RWPE2 (cell line): ENCODE measurements at places on chromosomes 1 and 21.

GRCh38 chr1:16026723-16027484 lies 5.1 kb downstream of the CLCNKA start:
- no peak overlapping the region for H3K27ac ChIP-seq
- no peaks in the 10 kb centered on the region for H3K36me3 ChIP-seq
- no peak for DNase-seq
- H3K4me1 ChIP-seq = no peaks in the 10 kb centered on the region

DNA sequence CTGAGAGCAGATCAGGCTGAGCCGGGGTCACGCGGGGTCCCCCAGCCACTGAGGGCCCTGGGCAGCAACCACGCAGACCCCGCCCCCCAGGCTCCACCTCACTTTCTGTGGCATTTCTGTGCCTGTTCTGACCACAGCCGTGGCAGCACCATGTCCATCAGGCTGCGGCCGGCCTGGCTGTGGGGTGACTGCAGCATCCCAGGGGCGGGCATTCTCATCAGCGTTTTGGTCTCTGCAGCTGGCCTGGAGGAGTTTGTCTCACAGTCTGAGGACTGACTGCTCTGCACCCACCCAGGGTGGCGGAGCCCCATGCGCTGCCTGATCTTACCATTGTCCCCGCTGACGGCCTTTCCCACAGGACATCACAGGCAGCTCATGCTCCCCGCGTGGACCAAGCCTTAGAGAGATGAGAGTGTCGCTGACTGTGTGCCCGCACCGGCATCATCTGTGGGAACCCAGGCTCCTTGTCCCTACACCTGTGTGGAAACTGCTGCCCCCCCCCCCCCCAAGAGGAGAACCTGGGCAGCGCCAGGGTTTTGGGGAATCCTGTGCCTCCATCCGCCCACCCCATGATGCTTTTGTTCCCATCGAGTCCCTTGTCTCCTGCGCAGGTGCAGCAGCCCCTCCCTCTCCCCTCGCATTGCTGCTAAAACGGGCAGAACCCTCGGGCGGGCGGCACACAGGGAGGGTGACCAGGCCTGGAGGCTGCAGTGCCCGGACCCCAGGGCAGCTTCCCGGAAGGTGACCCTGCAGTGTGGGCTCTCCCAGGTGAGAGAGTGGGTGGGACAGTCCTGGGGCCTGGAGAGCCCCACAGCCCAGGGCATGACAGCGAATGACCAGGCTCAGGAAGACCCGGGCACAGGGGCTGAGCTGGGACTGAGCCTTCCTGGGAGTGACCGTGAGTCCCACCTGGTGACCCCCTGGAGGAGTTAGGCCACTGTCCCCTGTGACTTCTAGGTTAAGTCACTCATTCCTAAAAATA lies 1.8 kb downstream of the KRTAP10-1 start:
- no peaks in the 10 kb centered on the region for H3K36me3 ChIP-seq
- DNase-seq = no peak
- no peaks in the 10 kb centered on the region for H3K27me3 ChIP-seq
- no peak overlapping the region for H3K4me3 ChIP-seq

GRCh38 chr1:173560285-173560880 lies 42.5 kb downstream of the SLC9C2 start:
- H3K4me3 ChIP-seq = no peak overlapping the region
- H3K27ac ChIP-seq = no peak overlapping the region
- peaks cover 6% of the 10 kb centered on the region for H3K4me1 ChIP-seq
- H3K27me3 ChIP-seq = no peaks in the 10 kb centered on the region
- DNase-seq = no peak
- no peaks in the 10 kb centered on the region for H3K36me3 ChIP-seq

GRCh38 chr1:101112051-101112780 lies 86.6 kb upstream of the DPH5 start:
- H3K27ac ChIP-seq = no peak overlapping the region
- H3K36me3 ChIP-seq = no peaks in the 10 kb centered on the region
- no peaks in the 10 kb centered on the region for H3K4me1 ChIP-seq
- H3K27me3 ChIP-seq = no peaks in the 10 kb centered on the region

DNA sequence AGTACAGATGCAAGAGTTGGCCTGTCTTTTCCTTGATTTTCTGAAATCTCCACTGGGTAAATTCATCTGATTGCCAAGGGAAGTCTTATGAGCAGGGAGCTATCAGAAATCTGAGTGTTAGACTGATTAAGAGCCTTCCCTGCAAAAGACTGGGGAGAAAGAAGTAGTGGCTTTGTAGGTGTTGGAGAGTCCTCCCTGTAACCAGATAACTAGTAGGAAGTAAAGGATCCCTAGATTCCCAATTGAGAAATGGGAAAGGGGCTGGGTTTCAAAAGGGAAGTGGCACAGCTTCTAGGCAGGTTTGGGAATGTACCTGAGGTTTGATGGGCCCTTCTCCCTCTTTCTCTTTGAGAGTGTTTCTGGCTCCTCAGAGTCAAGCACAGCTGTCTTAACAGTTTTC lies 2.1 kb downstream of the TLCD4 start:
- H3K36me3 ChIP-seq = no peaks in the 10 kb centered on the region
- H3K27ac ChIP-seq = no peak overlapping the region
- H3K27me3 ChIP-seq = peaks cover 9% of the 10 kb centered on the region
- no peak overlapping the region for H3K4me3 ChIP-seq

DNA sequence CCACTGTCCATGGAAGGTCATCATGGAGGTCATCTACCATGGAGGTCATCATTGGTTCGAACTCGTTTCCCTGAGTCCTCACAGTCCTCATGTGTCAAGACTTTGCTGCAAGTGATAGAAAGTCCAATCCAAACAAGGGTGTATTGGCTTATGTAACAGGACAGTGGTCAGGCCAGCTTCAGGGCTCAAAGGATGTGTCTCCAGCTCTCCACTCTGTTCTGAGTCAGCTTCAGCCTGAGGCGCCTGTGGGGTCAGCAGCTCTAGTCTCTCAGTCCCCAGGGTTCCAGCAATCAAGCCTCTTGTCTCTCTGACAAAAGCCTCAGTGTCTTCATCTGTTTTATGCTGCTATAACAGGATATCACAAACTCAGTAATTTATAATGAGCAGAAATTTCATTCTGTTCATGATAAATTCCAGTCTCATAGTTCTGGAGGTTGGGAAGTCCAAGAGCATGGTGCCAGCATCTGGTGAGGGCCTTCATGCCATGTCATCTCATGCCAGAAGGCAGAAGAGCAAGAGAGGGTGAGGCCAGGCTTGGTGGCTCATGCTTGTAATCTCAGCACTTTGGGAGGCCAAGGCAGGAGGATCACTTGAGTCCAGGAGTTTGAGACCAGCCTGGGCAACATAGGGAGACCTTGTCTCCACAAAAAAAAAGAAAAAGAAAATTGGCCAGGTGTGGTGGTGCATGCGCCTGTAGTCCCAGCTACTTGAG lies 19.5 kb downstream of the A3GALT2 start:
- peaks cover 7% of the 10 kb centered on the region for H3K36me3 ChIP-seq
- H3K27me3 ChIP-seq = no peaks in the 10 kb centered on the region
- H3K27ac ChIP-seq = no peak overlapping the region
- no peaks in the 10 kb centered on the region for H3K4me1 ChIP-seq
- peak; percentile 29 for DNase-seq
- no peak overlapping the region for H3K4me3 ChIP-seq

- H3K27me3 ChIP-seq = no peaks in the 10 kb centered on the region
- no peaks in the 10 kb centered on the region for H3K4me1 ChIP-seq
- H3K4me3 ChIP-seq = no peak overlapping the region
Observed at GRCh38 chr1:10502206-10502605, 27.5 kb downstream of the PEX14 start.

- H3K4me3 ChIP-seq = no peak overlapping the region
- H3K27me3 ChIP-seq = peaks cover 9% of the 10 kb centered on the region
- no peak overlapping the region for H3K27ac ChIP-seq
- no peaks in the 10 kb centered on the region for H3K36me3 ChIP-seq
- no peak for DNase-seq
- H3K4me1 ChIP-seq = no peaks in the 10 kb centered on the region
Observed at GRCh38 chr1:101605878-101606277, 369.1 kb downstream of the S1PR1 start.

DNA sequence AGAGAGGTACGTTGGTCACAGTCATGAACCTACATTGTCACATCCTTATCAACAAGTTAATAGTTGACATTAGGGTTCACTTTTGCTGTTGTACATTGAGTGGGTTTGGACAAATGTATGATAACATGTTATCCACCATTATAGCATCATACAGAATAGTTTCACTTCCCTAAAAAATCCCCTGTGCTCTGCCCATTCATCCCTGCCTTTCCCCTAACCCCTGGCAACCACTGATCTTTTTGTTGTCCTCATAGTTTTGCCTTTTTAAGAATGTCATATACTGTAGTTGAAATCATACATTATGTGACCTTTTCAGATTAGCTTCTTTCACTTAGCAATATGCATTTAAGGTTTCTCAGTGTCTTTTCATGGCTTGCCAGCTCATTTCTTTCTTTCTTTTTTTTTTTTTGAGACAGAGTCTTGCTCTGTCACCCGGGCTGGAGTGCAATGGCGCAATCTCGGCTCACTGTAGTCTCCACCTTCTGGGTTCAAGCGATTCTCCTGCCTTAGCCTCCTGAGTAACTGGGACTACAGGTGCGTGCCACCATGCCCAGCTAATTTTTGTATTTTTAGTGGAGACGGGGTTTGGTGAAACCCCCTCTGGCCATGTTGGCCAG lies 50.6 kb downstream of the UCK2 start:
- no peak for DNase-seq
- no peak overlapping the region for H3K27ac ChIP-seq
- H3K27me3 ChIP-seq = no peaks in the 10 kb centered on the region

DNA sequence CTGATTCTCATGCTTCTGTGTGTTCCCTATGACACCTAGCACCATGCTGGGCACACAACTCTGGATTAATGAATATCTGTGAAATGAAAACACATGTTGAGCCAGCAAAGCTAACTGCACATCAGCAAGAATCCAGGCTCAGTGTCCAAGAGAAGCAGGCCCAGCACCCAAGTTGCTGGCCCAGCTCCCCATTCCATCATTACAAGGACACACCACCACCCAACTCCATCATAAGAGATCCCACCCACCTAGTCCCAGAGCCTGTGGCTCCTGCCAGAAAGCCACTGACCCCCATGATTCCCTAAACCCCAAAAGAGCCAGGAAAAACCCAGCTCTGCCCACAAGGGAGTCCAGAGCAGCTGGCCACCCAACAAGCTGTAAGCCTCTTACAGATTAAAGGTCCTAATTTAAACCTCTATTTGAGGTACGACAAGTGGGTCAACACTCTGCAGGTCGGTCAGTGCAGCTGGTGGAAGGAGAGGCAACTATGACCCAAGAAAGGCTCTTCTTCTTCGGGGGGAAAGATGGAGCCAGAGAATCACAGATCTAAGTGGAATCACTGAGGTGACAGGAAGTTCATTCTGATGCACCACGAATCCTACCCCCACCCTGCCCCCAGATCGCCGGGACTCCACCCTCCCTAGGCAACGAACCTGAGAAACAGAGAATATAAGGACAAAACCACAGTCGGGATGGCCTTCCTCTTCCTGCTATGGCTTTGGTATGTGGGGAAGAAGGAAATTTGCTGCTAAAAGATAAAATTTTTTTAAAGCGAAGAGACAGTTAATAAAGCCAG lies 58.2 kb downstream of the CD34 start:
- H3K4me3 ChIP-seq = no peak overlapping the region
- peaks cover 15% of the 10 kb centered on the region for H3K4me1 ChIP-seq
- H3K27me3 ChIP-seq = no peaks in the 10 kb centered on the region
- H3K36me3 ChIP-seq = no peaks in the 10 kb centered on the region

- no peaks in the 10 kb centered on the region for H3K4me1 ChIP-seq
- no peak overlapping the region for H3K4me3 ChIP-seq
- no peaks in the 10 kb centered on the region for H3K36me3 ChIP-seq
- DNase-seq = no peak
Observed at GRCh38 chr1:71882226-71882625, 400.1 kb downstream of the NEGR1 start.

GRCh38 chr1:119516680-119517079 lies 9.7 kb downstream of the HSD3B1 start:
- H3K4me3 ChIP-seq = no peak overlapping the region
- no peaks in the 10 kb centered on the region for H3K36me3 ChIP-seq
- no peak for DNase-seq
- no peak overlapping the region for H3K27ac ChIP-seq

GRCh38 chr1:47378147-47378546 lies 37.9 kb upstream of the FOXE3 start:
- H3K4me3 ChIP-seq = no peak overlapping the region
- no peak overlapping the region for H3K27ac ChIP-seq
- no peaks in the 10 kb centered on the region for H3K27me3 ChIP-seq
- DNase-seq = no peak
- H3K4me1 ChIP-seq = no peaks in the 10 kb centered on the region

DNA sequence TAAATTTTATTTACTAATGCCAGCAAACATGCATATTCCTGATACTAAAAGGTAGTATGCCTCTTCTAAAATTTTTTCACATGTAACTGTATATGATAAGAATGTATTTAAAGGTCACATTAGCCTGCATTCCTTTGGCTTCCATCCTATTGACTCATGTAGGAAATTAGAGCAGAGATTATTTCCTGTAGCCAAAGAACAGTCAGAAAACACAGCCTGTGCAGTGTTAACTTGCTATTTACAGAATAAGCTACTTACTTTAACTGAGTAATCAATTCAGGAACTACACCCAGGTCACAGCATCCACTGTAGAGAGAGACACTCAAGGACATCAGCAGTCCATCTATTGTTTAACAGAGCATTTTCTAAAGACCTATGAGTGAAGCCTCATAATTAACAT lies 154.5 kb upstream of the ADGRL4 start:
- DNase-seq = no peak
- no peaks in the 10 kb centered on the region for H3K27me3 ChIP-seq
- H3K4me1 ChIP-seq = peaks cover 6% of the 10 kb centered on the region
- no peaks in the 10 kb centered on the region for H3K36me3 ChIP-seq
- no peak overlapping the region for H3K27ac ChIP-seq
- H3K4me3 ChIP-seq = no peak overlapping the region

- no peak overlapping the region for H3K27ac ChIP-seq
- no peaks in the 10 kb centered on the region for H3K4me1 ChIP-seq
- H3K27me3 ChIP-seq = no peaks in the 10 kb centered on the region
- no peak overlapping the region for H3K4me3 ChIP-seq
- DNase-seq = no peak
- no peaks in the 10 kb centered on the region for H3K36me3 ChIP-seq
Observed at GRCh38 chr1:119380983-119381662, 12.5 kb downstream of the HAO2 start.

DNA sequence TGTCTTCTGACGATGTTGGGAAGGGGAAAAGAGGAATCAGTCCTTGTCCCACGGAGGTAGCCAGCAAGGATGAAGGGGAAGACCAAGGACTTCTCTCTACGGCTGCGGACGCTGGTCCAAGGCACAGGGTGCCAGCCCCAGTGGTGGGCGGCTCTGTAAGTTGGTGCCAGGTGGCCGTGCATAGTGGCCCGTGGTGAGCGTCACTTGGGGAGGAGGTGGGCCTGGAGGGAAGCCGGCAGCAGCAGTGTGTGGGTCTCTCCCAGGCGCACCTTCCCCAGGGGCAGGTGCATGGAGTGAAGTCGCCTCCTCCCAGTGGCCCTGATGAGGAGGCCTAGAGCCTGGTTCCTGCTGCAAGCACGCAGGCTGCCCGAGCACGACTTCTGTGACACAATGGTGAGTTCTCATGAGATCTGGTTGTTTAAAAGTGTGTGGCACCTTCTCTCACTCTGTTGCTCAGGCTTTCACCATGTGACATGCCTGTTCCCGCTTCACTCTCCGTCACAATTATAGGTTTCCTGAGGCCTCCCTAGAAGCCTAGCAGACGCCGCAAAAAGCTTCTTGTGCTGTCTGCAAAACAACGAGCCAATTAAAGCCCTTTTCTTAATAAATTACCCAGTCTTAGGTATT lies 43.6 kb upstream of the TIAM1 start:
- DNase-seq = no peak
- H3K4me3 ChIP-seq = no peak overlapping the region
- H3K36me3 ChIP-seq = no peaks in the 10 kb centered on the region

GRCh38 chr1:88472298-88472697 lies 211.8 kb upstream of the PKN2 start:
- H3K27me3 ChIP-seq = no peaks in the 10 kb centered on the region
- no peak for DNase-seq
- no peaks in the 10 kb centered on the region for H3K36me3 ChIP-seq
